ENCODE measurements at places on chromosomes 12 and 14.
A peak's percentile ranks its signal among the peaks of the same experiment; 100 is the strongest.

DNA sequence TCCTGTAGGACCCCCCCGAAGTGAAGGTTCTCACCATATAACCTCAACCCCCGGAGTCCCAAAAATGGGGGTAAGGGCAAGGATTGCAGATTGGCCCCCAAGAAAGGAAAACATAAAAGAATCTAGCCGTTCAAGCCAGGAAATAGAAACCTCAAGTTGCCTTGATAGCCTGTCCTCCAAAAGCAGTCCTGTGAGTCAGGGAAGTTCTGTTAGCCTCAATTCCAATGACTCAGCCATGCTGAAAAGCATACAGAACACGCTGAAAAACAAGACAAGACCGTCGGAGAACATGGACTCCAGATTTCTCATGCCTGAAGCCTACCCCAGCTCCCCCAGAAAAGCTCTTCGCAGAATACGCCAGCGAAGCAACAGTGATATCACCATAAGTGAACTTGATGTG, 344.2 kb upstream of the RGS6 start:
- no peak for DNase-seq

DNA sequence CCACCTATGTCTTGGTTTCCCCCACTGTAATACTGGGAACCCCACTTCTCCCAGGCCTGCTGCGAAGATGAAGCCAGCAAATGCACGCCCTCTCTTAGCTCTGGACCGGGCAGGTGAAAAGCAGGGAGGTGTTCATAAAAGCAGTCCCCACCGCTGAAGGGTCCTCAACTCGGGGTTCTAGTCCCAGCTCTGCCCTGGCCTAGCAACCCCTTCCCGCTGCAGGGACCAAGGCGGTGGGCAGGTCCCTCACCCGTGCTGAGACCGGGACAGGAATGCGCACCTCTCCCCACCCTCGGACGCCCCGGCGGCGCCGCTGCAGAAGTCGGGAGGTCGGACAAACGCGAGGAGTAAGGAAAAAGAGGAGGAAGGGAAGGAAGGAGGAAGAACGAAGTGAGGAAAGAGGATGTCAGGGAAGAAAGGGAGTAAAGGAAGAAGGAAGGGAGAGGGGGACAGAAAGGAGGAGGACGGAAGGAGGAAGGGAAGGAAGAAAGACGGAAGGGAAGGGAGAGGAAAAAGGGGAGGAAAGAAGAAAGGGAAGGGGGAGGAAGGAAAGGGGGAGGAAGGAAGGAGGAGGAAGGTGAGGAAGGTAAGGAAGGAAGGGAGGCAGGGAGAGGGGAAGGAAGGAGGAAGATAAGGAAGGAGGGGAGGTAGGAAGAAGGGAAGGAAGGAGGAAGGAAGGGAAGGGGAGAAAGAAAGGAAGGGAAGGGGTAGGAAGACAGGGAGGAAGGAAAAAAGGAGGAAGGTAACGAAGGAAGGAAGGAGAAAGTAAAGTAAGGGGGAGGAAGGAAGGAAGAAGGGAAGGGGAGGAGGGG, 701 bp downstream of the SPRING1 start:
- peak; percentile 18 for DNase-seq

DNA sequence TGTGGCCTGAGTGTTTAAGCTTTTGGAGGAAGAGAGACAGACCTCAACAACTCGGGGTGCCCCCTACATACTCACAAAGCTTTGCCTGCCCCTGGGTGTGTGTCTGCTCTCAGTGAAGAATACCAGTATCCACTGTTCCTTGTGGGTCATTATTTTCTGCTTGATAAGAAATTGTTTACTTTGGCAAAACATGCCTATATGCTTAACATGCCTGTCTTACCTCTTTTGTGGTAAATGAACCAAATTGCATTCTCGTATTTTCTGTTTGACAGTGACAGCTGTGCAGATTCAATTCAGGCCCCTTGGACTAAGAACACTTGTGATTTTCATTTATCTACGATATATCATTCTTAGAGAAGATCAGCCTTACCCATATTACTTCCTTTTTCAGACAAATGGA, 50.6 kb upstream of the REP15 start:
- no peak for DNase-seq

- DNase-seq, result no peak
These were observed 1.8 kb downstream of the FLRT2 start for GRCh38 chr14:85531587-85532373.

DNA sequence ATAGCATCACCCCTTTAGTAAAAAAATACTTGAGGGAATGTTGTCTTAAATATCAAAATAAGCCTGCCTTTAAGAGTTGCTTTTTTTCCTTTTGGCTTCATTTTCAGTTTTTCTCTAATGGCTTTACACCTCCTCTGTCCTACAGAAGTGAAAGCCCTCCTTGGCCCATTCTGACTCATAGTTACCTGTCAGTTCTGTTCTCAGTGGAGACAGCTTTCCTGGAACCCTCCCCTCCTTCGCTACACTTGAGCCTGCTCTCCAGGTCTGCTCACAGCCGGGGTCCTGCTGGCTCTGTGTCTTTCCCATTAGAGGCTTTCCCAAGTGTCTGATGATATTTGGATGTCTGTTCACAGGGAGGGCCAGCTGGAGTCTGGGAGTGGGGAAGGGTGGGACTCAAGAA, 84.0 kb downstream of the PELI2 start:
- DNase-seq, result no peak

DNA sequence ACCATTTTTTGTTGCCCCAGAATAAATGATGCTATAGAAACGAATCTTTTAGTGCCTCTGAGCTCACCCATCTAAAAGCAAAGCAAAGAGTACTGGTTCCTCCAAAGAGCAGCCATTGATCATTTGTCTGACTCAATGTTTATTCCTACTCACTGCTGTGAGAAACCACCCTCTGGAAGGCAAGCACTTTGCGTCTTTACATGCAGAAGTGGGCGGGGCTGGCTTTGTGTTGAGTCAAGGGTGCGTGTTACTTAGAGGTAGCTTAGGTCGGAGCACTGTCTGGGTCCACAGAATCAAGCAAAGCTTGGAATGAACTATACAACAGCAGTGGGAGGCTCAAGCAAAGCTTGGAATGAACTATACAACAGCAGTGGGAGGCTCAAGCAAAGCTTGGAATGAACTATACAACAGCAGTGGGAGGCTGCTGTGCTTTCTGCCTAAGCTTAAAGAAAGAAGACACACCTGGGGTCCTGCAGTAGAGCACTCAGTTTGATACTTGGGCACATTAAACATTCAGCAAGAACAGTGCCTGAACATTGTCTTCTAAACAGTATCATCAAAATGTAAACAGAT, 77.2 kb upstream of the PRICKLE1 start:
- DNase-seq, result no peak

- DNase-seq, result no peak
These were observed 37.6 kb upstream of the DHRS4 start for GRCh38 chr14:23916004-23916403.

- no peak for DNase-seq
These were observed 214.8 kb downstream of the CHST11 start for GRCh38 chr12:104671409-104672095.

- no peak for DNase-seq
These were observed 29.7 kb downstream of the ZFP36L1 start for GRCh38 chr14:68762953-68763764.

GRCh38 chr12:69952890-69953289, 127.9 kb downstream of the MYRFL start:
- DNase-seq, result no peak

DNA sequence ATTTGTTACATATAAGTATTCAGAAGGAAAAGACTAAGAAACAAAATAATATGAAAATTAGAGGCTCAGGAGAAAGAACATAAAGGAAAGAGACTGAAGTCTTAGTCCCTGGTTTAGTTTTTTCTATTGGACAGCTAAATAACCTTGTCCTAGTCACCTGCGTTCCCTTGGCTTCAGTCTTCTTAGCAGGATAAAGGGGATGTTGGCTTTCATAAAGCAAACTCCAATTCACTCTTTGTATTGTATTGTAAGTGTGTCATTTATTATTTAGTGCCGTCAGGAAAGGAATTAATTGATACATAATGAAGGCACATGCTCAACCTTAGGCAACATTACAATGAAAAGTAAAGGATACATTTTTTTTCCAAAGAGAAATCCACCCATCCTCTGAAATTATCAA, 190.3 kb upstream of the PPFIA2 start:
- no peak for DNase-seq

DNA sequence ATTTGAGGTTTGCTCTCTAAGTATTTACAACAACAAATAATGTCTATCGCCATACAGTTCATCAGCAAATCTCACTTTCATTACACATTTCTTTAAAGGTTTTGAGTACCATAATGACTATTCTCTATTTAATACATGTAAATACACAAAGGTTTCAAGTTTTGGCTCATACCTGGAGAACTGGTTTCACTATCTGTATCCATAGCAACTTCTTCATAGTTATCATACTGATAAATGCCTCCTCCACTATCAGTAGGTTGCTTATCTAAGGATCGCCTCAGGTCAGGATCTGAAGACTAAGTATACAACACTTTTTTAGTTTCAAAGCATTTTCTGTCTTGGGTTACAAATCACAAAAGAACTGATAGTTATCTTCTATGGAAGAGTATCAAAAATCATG, 21.4 kb downstream of the ZFC3H1 start:
- no peak for DNase-seq

DNA sequence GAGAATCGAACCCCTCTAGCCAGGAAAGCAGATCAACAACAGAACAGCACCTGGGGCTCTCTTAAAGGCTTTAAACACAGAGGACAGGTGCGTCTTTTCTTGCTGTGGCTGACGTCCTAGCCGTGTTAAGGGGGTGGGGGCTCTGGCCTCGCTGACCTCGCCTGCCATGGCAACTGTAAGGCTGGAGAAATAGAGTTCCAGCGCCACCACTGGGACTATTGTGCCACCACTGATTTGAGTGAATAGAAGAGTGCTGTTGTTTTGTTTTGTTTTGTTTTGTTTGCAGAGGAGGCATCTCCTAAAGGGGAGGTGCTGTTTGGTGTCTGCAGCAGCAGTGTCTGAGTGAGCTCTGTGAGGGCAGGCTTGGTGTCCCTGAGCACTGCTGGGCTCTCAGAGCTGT, 34.2 kb upstream of the PRMT8 start:
- DNase-seq, result no peak

- no peak for DNase-seq
These were observed 11.9 kb downstream of the RIN3 start for GRCh38 chr14:92525322-92526095.

DNA sequence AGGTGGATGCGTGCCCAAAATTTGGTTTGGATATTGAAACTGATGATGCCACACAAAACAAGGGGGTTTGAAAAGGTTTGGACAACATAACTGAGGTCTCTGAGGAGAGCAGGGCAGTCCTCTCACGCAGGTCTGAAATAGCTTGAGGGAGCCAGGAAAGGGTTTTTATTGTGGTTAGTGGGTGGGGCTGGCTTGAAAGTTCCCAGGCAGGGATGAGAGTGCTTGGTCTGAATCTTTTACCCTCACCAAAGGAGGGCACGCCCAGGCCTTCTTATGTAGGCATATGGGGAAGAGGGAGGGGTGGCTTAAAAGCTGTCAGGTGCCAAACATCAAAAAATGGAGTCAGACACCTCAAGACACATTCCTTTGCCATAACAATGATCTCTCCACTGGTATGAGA, 493.1 kb upstream of the CCDC196 start:
- no peak for DNase-seq

GRCh38 chr12:105220929-105221290, 15.1 kb downstream of the APPL2 start:
- no peak for DNase-seq

GRCh38 chr12:124289634-124290600, 5.0 kb upstream of the RFLNA start:
- DNase-seq, result no peak

- no peak for DNase-seq
These were observed 27.6 kb upstream of the GALNT16 start for GRCh38 chr14:69232388-69232787.

DNA sequence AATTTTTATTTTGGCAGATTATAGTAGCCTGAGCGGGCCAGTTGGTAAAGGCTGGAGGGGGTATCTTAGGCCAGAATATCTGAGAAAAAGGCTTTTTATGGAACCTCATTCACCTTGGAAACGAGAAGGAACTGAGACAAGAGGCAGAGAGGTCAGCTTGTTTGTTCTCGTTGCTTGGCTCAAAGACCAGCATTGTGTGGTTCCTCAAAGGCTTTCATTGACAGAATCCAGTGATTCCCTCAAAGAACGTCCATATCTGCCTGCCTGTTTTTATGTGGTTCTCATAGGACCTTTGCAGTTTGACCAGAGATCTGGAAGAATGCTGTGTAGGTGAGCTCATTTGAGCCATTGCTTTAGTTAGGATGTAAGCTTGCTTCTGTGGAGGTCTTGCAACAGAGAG, 117.3 kb downstream of the CFAP54 start:
- no peak for DNase-seq

DNA sequence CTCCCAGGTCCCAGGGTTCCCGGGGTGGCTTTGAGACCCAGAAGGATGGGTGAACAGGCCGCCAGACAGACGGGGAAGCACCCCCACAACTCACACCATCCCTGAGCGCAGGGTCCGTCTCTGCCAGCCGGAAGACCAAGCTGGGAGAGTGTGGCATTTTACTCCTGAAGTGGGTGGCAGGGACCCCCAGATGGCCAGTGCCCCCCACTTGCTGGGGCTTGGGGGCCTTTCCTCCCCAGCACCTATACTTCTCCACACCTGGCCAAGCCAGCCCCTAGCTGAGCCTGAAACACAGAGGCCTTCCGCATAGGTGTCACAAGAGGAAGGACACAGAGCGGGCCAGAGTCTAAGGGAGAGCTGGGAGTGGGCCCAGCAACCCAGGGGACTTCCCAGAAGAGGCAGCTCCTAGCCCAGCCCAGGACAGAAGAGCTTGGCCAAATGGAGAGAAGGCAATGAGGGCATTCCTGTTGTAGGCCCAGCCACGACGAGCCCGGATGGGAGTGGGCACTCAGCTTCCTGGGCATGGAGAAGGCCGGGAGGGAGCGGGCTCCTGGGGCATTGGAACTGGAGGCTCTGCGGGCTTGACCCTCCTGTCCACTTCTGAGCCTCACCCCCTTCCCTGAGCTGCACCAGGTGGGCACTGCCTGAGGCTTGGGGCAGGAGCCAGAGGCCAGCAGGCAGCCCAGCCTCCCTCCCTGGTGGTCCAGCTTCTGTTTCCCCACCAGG, 3.3 kb downstream of the AHNAK2 start:
- no peak for DNase-seq

DNA sequence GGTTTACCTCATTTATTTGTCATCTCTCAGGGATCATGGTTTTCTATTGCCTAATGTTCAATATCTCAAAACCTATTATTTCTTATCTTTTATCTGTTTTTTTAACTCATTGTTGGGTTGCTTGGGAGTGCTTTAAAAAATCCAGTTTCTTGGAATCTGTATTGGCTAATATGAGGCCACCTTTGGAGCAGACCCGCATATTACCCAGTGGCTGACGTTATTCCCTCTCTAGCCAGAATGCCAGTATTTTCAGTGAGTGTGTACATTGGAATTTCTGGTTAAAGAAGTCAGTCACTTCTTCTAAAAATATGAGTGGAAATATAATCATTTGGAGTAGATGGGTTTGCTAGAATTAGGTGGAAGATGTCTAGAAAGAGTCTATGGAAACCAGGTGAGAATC, 38.3 kb downstream of the PRMT8 start:
- DNase-seq, result no peak

DNA sequence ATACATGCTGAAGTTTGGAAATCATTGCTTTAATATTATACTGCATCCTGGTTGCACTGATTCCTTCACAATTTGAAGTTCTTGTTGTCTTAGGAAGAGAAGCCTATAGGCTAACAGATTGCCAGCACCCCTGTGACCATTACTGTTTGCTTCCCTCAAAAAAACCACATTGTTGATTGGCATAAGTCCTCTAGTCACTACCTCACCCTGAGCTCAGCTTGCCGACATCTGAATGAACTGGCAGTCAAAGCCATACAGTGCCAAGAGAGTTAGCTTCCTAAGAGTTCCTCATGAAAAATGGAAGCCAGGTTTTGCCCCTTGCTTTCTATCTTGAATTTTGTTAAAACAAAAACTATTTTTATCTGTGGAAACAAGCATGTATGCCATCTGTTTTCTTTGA, 276.1 kb downstream of the SYT1 start:
- DNase-seq, result no peak

Data from germinal center (tissue), 1 donor.